Upper lobe of right lung (tissue), 1 donor: ENCODE measurements at places on chromosomes 2 and 18. TPM values are rescaled to one million over a fixed set of nuclear protein-coding genes. Genes with fewer than 3 reads are reported as not detected.
A peak's percentile ranks its signal among the peaks of the same experiment; 100 is the strongest.

DNA sequence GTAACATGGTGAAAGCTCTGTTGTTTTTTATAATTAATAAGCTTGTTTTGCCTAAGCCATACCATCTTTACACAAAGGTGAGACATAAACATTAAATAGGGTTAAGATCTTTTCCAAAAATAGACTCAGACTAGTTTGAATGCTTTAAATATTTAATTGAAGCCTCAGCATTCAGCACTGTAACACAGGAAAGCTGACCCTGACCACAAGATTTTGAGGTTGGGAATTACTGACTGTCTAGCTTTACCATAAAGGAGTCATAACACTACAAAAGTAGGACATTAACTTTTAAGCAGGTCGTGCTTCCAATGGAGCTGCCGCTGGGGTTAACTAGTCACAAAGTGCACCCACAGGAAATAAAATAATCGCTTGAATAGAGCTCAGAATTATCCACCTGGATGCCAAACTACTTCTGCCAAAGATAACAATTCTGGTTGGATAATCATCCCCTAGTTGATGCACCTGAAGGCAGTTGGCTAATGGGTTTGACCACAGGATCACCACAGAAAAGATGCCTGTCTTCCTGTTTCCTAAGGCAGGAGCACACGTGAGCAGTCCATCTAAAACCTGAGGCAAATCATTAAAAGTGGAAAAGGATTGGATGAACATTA, 106.2 kb downstream of the COBLL1 start:
- no peak for DNase-seq
- no peaks in the 10 kb centered on the region for H3K36me3 ChIP-seq
- H3K4me3 ChIP-seq = no peak overlapping the region

DNA sequence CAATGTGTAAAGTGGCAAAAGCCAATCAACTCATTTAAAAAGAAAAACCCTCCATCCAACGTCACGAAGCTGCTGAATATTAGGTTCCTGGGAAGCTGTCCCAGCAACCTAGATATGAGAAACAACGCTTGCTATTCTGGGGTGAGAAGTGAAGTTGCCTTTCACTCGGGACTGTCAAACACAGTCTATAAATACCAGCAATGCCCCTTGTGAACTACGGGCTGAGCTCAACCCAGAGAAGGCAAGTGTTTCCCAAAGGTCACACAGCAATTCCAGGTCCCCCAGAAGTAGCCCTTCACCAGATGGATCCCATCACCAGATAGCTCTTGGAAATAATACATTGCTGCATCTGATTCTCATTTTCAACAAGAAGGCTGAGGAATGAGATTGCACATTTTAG, 67.9 kb downstream of the BCL11A start:
- no peaks in the 10 kb centered on the region for H3K27me3 ChIP-seq
- H3K36me3 ChIP-seq = no peaks in the 10 kb centered on the region
- peaks cover 4% of the 10 kb centered on the region for H3K4me1 ChIP-seq
- H3K27ac ChIP-seq = no peak overlapping the region
- H3K4me3 ChIP-seq = no peak overlapping the region

- peaks cover 10% of the 10 kb centered on the region for H3K4me1 ChIP-seq
- no peak overlapping the region for H3K4me3 ChIP-seq
- no peaks in the 10 kb centered on the region for H3K27me3 ChIP-seq
- H3K36me3 ChIP-seq = no peaks in the 10 kb centered on the region
Observed at GRCh38 chr18:45617284-45617683, 2.0 kb downstream of the SLC14A2 start.

GRCh38 chr2:205699515-205700289, 17.4 kb downstream of the NRP2 start:
- H3K4me1 ChIP-seq = peaks cover 64% of the 10 kb centered on the region
- no peaks in the 10 kb centered on the region for H3K36me3 ChIP-seq
- H3K27ac ChIP-seq = peak overlapping the region; percentile 43
- no peak for DNase-seq
- H3K27me3 ChIP-seq = no peaks in the 10 kb centered on the region
- no peak overlapping the region for H3K4me3 ChIP-seq

DNA sequence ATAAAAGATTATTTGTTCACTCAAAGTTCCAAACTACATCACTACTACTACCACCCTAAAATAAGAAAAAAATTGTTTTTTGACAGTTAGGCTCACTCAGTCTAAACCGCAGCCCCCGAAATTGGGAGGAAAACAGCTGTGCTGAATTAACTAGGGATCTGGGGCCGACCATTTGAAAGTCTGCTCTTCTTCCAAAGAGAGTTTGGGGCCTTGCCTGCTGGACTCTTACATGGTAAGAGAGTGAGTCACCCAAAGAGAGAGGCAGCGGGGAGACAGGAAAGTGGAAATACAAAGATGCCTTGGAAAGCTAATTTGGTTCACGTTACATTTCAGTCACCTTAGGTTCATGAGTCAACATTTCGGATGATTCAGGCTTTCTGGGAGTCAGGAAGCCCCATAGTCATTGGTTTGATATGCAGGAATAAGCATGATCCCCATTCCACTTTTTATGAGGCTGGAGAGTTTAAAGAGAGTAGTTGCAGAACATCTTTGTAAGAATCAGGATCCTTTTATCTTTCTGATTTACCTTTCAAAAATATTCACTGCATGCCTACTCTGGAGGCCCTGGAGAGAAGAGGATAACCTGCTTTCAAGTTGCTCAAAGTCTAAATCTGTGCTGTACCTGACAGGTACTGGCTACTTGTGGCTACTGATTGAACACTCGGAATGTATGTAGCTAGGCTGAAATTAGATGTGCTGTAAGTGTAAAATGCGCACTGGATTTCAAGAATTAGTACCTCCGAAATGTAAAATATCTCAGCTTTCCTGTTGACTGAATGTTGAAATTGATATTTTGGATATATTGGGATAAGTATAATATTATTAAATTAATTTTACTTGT, 995 bp upstream of the RTN4 start:
- H3K4me3 ChIP-seq = peak overlapping the region; percentile 91
- H3K36me3 ChIP-seq = no peaks in the 10 kb centered on the region
- H3K27me3 ChIP-seq = no peaks in the 10 kb centered on the region
- H3K4me1 ChIP-seq = peaks cover 34% of the 10 kb centered on the region

DNA sequence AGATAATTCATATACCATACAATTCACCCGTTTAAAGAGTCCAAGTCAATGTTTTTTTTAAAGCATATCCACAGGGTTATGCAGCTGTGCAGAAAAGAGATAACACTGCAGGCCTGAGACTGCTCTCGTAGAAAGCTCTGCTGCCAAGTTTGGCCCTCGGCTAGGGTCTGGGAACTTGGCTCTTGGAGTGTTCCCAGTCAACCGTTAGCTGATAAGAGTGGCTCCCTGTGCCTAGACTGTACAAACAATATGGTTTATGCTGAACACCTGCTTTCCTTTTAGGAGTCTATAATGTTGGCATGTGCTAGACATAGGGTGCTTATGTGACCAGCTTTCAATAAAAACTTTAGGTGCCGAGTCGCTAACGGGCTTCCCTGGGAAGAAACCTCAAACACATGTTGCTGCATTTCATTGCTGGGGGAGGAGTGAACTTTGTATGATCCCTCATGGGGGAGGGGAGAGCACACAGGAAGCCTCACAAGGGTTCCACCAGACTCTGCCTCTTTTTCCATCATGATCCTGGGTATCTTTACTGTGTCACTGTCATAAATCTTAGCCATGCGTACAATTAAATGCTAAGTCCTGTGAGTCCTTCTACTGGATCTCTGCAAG, 34.7 kb downstream of the RFX8 start:
- H3K27me3 ChIP-seq = no peaks in the 10 kb centered on the region
- no peak overlapping the region for H3K4me3 ChIP-seq
- no peaks in the 10 kb centered on the region for H3K36me3 ChIP-seq
- H3K4me1 ChIP-seq = no peaks in the 10 kb centered on the region
- no peak overlapping the region for H3K27ac ChIP-seq

DNA sequence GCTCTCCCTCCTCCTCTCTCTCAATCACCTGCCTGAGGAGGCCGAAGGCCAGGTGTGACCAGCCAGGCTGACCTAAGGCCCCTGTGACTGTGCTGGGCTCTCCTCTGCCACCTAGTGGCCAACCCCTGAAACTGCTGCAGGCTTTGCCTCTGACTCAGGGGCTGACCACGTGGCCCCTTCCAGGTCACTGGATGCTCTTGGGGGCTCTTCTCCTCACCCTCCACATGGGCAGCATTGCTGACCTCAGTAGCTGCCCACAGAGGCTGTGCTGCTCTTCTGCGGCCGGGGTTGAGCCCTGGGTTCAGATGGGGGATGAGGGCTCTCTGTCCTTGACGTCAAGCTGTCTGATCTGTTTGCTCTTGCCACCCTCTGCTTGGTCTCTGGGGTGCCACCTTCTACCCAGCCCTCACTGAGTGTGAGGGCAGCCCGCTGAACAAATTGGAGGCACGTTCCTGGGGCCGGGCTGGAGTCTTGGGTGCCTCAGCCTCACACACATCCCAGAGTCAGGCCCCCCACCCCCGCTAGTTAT, 122.7 kb downstream of the TWIST2 start:
- H3K36me3 ChIP-seq = no peaks in the 10 kb centered on the region
- H3K27me3 ChIP-seq = peaks cover 6% of the 10 kb centered on the region
- no peaks in the 10 kb centered on the region for H3K4me1 ChIP-seq
- no peak overlapping the region for H3K27ac ChIP-seq

DNA sequence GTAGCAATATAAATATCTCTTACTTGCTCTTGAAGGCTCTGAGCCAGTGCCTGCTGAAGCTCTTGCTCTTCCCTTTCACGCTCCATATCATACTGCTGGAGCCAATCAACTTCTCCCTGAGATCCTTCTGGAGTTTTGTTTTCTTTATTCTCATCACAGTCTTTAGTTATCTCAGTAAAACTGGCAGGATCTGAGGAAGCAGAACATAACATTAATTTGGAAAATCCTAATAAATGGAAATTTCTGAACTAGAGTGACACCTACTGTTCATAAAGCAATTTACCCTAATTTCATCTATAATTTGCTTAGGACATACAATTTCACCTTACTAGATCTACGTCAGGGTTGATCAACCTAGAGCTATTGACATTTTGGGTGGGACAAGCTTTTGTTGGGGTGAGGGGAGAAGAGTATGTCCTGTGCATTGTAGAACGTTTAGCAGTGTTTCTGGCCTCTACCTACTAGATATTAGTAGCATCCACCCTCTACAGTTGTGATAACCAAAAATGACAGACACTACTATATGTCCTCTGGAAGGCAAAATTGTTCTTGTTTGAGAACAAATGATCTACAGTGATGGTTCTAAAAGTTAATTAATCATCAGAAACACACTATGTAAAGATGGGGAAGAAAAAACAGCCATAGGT, 47.2 kb downstream of the VIL1 start:
- no peak for DNase-seq
- peaks cover 25% of the 10 kb centered on the region for H3K36me3 ChIP-seq
- no peaks in the 10 kb centered on the region for H3K27me3 ChIP-seq

- H3K4me1 ChIP-seq = no peaks in the 10 kb centered on the region
- no peak overlapping the region for H3K27ac ChIP-seq
- no peaks in the 10 kb centered on the region for H3K36me3 ChIP-seq
- no peak for DNase-seq
Observed at GRCh38 chr2:140567734-140568133, 1563.1 kb downstream of the LRP1B start.

DNA sequence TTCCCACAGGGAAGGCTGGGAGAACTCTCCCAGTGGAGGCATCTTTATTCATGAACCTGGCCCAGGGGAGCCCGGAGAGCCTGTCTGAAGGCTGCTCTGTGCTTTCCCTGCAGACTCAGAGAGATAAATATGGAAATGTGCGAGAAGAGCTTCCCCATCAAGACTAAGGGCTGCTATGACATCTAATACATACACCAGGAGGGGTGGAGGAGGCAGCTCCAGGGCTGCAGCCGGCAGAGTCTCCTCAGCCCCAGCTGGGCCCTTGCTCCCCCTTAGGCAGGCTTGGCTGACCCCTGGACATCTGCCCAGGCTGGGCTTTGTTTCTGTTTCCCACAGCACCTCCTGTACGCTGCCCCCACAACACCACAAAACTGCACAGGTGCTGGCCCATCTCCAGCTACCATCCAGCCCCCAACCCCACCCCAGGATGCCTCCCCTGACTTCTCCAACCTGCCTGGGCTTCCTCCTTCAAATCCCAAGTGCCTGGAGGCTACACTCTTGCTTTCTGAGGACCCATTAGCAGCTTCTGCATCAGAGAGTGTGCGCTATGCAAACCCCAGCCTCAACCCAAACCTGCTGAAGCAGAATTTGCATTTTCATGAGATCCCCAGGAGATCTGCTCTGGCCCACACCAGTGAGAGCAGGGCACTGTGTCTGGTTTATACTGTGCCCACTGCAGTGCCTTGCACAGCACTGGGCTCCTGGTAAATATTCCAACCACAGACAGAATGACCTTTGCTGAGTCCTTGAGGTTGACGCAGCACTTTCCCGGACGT, 96.8 kb downstream of the VSNL1 start:
- H3K27ac ChIP-seq = no peak overlapping the region
- no peak overlapping the region for H3K4me3 ChIP-seq
- H3K36me3 ChIP-seq = no peaks in the 10 kb centered on the region
- H3K4me1 ChIP-seq = no peaks in the 10 kb centered on the region
- no peaks in the 10 kb centered on the region for H3K27me3 ChIP-seq

Gene RND3
- total RNA-seq = 32.6 TPM

Gene ACMSD
- not detected for total RNA-seq

Gene LINC00305
- not detected for total RNA-seq

Gene SERPINB2
- total RNA-seq = 0.38 TPM

Gene CD207
- total RNA-seq = 3.6 TPM

Gene ABCG5
- total RNA-seq = not detected

Gene HRH4
- total RNA-seq = 1.7 TPM

Gene MLPH
- total RNA-seq = 423 TPM
